Right hindlimb (tissue), 1 donor: ENCODE measurements at places on chromosomes 2 and 18.

DNA sequence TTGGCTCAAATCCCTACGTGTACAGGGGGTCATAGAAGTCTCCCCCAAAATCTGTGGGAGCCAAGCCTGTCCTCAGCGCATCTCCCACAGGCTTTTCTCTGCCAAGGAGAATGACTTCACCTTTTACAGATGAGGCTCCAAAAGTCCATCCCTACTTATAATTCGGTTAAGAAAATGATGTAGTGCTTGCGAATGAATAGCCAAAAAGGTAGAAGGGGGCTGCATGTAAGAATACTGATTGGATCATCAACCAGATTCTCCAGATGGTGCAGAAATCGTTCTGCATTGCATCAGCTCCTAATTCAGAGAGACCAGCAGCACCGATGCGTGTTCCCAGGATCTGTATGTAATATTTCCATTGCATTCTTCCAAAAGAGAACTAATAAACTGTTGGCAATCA, 91.9 kb downstream of the EPHA4 start:
- DNase-seq, result peak; percentile 59

GRCh38 chr18:62525608-62526007, 2.8 kb downstream of the ZCCHC2 start:
- DNase-seq, result no peak

GRCh38 chr2:144343145-144343544, 176.8 kb downstream of the ZEB2 start:
- DNase-seq, result no peak

DNA sequence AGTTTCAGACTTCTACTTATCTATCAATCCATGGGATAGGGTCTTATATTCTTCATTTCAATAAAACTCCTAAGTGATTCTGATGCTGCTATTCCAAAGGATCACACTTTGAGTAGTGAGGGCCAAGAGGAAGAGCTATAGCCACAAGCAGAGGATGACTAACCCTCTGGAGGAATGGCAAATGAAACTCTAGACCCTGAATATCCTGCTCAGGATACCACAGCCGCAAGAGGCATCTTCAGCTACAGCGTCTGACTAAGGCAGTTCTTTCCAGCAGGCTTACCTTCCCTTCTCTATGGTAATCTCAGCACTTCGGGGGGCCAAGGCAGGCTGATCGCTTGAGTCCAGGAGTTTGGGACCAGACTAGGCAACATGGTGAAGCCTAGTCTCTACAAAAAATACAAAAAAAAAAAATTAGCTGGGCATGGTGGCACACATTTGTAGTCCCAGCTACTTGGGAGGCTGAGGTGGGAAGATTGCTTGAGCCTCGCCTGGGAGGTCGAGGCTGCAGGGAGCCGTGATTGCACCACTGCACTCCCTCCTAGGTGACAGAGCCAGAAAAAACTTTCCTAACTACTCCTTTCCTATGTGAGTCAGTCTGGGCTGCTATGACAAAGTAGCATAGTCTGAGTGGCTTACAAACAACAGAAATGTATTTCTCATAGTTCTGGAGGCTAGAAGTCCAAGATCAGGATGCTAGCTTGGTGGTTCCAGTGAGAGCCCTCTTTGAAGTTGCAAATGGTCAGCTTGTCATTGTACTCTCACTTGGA, 371.9 kb downstream of the IRS1 start:
- DNase-seq, result no peak

GRCh38 chr18:79465392-79465991, 69.8 kb downstream of the NFATC1 start:
- DNase-seq, result peak; percentile 70

- DNase-seq, result peak; percentile 30
Observed at GRCh38 chr2:105487142-105488069, 88.6 kb upstream of the FHL2 start.

- DNase-seq, result no peak
Observed at GRCh38 chr18:23531912-23532311, 28.6 kb downstream of the RMC1 start.

DNA sequence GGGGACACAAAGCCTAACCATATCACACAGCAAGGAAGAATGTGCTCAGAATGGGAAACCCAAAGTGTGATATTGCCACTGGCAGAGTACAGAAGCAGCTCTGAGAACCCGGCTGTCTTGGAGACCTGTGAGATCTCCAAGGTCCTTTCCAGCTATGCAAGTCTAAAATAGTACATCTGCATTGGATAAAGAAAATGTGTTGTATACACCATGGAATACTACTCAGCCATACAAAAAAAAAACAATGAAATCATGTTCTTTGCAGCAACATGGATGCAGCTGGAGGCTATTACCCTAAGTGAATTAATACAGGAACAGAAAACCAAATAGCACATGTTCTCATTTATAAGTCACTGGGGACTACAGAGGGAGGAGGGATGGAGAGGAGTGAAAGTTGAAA, 36.5 kb upstream of the RFX8 start:
- no peak for DNase-seq

- peak; percentile 86 for DNase-seq
Observed at GRCh38 chr2:172084645-172085459, 455 bp upstream of the DLX1 start.
